HepG2 (cell line): ENCODE measurements at places on chromosomes 12 and 14. TPM values are rescaled to one million over a fixed set of nuclear protein-coding genes. Genes with fewer than 3 reads are reported as not detected.

KRT6B gene
- polyA plus RNA-seq, result 0.07 TPM in 1 of 2 replicates, not detected in the other

LRRC10 gene
- not detected in 2 replicates for polyA plus RNA-seq

SERPINA3 gene
- 2,200 and 3,367 TPM in 2 replicates for polyA plus RNA-seq

ADCY4 gene
- polyA plus RNA-seq, result 0.03 TPM in 1 of 2 replicates, not detected in the other

PRIMA1 gene
- polyA plus RNA-seq, result 1.9 and 2.4 TPM in 2 replicates

EIF2S3B gene
- 3.6 and 4.9 TPM in 2 replicates for polyA plus RNA-seq

MIP gene
- polyA plus RNA-seq, result 0.14 TPM in 1 of 2 replicates, not detected in the other

GALNT16 gene
- polyA plus RNA-seq, result 0.54 and 0.55 TPM in 2 replicates

ISM2 gene
- polyA plus RNA-seq, result 40.7 and 43.2 TPM in 2 replicates

OASL gene
- 0.09 and 0.11 TPM in 2 replicates for polyA plus RNA-seq

SCNN1A gene
- polyA plus RNA-seq, result 14.6 and 32.8 TPM in 2 replicates

GRCh38 chr12:118625050-118625675, 248.8 kb downstream of the SUDS3 start:
- DNase-seq, result no peak

- DNase-seq, result no peak
Observed at GRCh38 chr14:64763801-64764621, 59.8 kb downstream of the PLEKHG3 start.

DNA sequence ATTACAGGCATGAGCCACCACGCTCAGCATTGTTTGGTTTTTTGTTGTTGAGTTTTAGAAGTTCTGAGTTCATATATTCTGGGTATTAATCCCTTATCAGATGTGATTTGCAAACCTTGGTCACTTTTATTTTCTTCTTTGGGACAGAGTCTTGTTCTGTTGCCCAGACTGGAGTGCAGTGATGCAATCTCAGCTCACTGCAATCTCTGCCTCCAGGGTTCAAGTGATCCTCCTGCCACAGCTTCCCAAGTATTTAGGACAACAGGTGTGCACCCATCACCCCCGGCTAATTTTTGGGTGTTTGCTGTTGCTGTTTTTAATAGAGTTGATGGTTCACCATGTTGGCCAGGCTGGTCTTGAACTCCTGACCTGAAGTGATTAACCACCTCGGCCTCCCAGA, 11.8 kb downstream of the USP30 start:
- DNase-seq, result no peak

DNA sequence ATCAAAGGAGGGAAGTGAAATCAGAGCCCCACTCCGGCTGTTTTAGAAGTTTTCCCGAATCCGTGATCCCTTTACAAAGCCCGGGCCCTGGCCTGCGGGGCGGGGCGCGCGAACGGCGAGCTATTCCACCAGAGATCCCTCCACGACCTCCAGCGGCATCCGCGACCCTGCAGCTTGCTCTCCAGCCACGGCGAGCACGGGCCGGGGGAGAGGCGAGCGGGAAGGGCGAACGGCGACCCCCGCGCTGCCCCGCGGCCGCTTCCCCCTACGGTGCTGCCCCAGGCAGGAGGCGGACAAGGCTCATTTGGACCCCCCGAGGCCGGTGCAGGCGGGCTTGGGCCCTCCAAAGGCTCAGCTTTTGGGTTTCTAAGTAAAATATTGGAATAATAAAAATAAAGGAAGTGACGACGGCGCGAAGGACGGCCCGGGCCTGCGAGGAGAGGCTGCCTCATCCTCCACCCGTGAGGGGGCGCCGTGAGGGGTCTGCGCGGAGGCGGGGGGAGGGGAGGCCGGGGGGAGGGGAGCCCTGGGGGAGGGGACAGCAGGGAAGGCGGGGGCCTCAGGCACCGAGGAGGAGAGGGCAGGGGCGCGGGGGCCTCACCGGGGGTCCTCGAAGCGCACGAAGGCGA, 613 bp downstream of the SRSF9 start:
- DNase-seq, result no peak

DNA sequence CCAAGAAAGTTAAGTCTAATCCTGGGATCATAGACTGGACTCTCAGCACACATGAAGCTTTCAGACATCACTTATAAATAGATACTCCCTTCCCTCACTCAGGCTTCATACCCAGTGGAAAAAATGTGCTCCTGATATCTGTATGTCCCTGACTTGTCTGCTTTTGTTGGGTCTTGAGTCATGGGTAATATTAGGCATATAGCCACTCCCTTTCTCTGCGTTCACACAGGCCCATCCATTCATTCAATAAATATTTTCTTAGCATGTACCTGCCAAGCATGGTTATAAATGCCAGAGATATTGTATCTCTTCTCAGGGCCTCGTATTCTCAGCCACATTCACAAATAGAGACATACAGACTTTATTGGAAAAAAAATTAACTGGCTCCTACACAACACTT, 43.5 kb downstream of the COX16 start:
- DNase-seq, result no peak

- peak; percentile 41 for DNase-seq
Observed at GRCh38 chr12:30691122-30691879, 4.4 kb downstream of the IPO8 start.

- no peak for DNase-seq
Observed at GRCh38 chr14:104865081-104865630, at the start of gene CEP170B. CEP170B (plus strand) TSS chr14:104865268; CDS start chr14:104868451, 3,183 bp downstream.

DNA sequence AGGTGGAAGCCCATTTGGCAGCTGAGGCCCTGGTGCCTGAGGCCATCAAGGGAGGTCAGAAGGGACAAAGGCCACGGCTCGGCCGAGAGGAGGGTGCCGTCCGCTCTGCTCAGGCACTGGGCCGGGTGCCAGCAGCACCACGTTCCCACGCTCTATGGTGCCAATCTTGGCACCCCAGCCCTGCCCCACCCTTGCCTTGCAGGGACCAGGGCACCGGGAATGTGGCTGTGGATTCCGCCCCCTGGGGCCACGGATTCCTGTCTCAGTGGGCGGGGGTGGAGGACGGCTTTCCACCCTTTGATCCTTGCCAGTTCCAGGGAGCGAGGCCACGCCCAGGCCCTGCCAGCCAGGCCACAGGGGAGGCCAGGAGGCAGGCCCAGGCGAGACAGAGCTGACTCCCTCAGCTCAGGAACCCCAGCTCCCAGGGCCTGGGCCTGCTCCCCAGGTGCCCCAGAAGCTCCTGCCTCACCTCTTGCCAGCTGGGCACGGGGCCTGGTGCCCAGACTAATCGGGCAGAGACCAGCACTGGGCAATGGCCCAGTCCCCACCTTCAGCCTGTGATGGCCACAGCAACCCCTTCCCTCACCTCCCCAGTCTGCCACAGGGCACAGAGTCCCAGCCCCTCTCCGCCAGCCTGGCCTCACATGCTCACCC, 26.4 kb upstream of the GPR132 start:
- peak; percentile 71 for DNase-seq

GRCh38 chr12:47033789-47034555, 45.4 kb upstream of the PCED1B start:
- DNase-seq, result no peak

DNA sequence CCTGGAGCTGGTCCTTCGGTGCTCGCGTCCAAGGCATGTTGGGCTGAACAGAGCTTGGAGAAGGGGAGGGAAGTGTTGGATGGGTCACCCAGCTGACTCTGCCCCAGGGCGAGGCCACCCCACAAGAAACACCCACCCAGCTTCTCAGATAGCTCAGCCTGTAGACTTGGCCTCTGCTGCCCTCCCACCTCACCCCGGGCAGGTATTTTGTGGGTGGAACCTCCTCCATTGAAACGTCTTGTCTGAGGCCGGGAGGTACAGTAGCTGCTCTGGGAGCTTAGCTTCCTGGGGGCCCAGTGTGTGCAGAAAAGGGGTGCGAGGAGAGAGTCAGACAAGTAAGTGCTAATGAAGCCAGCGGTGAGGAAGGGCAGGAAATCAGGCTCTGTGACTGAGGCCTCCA, 54.8 kb upstream of the TSPAN9 start:
- DNase-seq, result no peak

GRCh38 chr12:125097427-125097826, 32.2 kb downstream of the AACS start:
- DNase-seq, result no peak

GRCh38 chr12:110253176-110253575, 27.9 kb upstream of the ATP2A2 start:
- no peak for DNase-seq

DNA sequence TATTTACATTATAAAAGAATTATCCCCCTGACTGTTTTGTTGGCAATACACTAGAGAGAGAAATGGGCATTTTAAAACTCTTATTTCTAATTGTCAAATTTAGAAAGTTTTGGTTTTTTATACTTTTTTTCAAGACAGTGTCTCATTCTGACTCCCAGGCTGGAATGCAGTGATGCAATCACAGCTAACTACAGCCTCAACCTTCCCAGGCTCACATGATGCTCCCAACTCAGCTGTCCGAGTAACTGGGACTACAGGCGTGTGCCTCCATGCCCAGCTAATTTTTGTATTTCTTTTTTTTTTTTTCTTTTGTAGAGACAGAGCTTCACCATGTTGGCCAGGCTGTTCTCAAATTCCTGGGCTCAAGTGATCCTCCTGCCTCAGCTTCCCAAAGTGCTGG, 8.3 kb upstream of the OR11H6 start:
- no peak for DNase-seq

GRCh38 chr14:36785511-36785910, 123.9 kb downstream of the PAX9 start:
- no peak for DNase-seq

- no peak for DNase-seq
Observed at GRCh38 chr14:70183991-70184390, 4.8 kb downstream of the SLC8A3 start.

GRCh38 chr14:88195676-88196075, 127.4 kb downstream of the KCNK10 start:
- DNase-seq, result no peak

GRCh38 chr12:128052331-128052730, 214.6 kb upstream of the TMEM132C start:
- no peak for DNase-seq

DNA sequence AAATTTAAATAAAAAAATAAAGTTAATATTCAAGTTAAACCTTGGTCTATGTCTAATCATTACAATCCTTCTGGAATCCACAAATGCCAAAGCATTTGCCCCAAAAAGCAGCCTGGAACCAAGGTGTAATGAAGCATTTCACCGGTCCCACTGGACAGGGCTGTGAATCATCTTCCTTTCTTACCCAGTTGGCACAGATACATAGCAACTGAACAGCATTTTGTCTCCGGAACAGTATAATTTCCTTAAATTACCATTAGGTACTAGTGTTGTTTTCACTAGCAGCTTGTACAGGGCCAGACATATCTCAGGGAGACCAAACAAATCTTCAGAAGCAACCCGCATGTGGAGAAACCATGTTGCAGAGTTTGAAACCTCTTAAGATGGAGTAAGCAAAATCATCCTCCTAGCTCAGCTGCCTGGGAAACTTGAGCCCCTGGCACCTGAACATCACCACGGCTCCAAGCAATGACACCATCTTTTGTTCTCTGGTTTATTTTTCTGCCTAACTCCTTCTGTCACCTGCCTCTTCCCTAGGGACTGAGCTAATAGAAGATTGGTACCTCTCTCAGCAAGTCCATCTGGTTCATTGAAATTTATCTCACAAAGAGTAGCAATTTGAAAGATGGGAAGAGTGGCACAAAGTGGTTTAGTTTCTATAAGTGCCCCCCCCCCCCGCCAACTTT, 17.9 kb upstream of the MDM1 start:
- DNase-seq, result no peak

GRCh38 chr12:32988982-32989381, 92.4 kb upstream of the PKP2 start:
- no peak for DNase-seq

GRCh38 chr14:45112896-45113781, 21.1 kb downstream of the FKBP3 start:
- DNase-seq, result peak; percentile 53

DNA sequence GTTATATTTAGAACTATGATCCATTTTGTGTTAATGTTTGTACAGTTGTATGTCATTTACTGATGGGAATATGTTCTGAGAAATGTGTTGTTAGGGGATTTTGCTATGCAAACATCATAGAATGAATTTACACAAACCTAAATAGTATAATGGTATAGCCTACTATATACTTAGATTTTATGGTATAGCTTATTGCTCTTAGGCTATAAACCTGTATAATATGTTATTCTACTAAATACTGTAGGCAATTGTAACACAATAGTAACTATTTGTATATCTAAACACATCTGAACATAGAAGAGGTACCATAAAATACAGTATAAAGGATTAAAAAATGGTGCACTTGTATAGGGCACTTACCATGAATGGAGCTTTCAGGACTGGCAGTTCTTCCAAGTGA, 105.4 kb upstream of the GRIN2B start:
- no peak for DNase-seq

- no peak for DNase-seq
Observed at GRCh38 chr12:8154526-8154925, 2.3 kb upstream of the ZNF705A start.

- DNase-seq, result no peak
Observed at GRCh38 chr12:32659908-32660440, 19.1 kb upstream of the DNM1L start.

- DNase-seq, result peak; percentile 76
Observed at GRCh38 chr14:22296722-22297121, 292.3 kb downstream of the DAD1 start.
